K562 (cell line): ENCODE measurements at places on chromosomes 11 and 22. TPM values are rescaled to one million over a fixed set of nuclear protein-coding genes. Genes with fewer than 3 reads are reported as not detected.

NCAM1 gene
- 0.09 TPM in 2 replicates for total RNA-seq

EMID1 gene
- 5.7 and 7.2 TPM in 2 replicates for total RNA-seq

LRRC51 gene
- total RNA-seq: 5.1 and 5.2 TPM in 2 replicates

SLC25A18 gene
- not detected in 2 replicates for total RNA-seq

TST gene
- total RNA-seq: 23.1 and 23.8 TPM in 2 replicates

OR2AT4 gene
- total RNA-seq: 1.6 and 2.3 TPM in 2 replicates

- DNase-seq: no peak
These were observed 7.8 kb downstream of the KIRREL3 start for GRCh38 chr11:126992804-126993111.

GRCh38 chr22:25753252-25753651, 11.3 kb downstream of the MYO18B start:
- no peak for DNase-seq

GRCh38 chr11:76282811-76283595, 76.7 kb upstream of the WNT11 start:
- no peak for DNase-seq

- no peak for DNase-seq
These were observed 693.7 kb downstream of the OPCML start for GRCh38 chr11:132838627-132839026.

- DNase-seq: peak; percentile 96
These were observed at the start of gene CAPN1 for GRCh38 chr11:65181569-65182257. CAPN1 (plus strand) TSS chr11:65181928; CDS start chr11:65182702, 774 bp downstream.

GRCh38 chr11:125292100-125292499, 127.5 kb downstream of the PKNOX2 start:
- DNase-seq: no peak

- DNase-seq: no peak
These were observed 135.3 kb downstream of the CCDC34 start for GRCh38 chr11:27227736-27228135.

- DNase-seq: peak; percentile 99
These were observed at the start of gene MSANTD4 for GRCh38 chr11:106021967-106022794. MSANTD4 (minus strand) TSS chr11:106022240; CDS start chr11:106010917, 11,323 bp downstream.

- DNase-seq: no peak
These were observed 3.5 kb downstream of the MUC2 start for GRCh38 chr11:1078191-1078601.

DNA sequence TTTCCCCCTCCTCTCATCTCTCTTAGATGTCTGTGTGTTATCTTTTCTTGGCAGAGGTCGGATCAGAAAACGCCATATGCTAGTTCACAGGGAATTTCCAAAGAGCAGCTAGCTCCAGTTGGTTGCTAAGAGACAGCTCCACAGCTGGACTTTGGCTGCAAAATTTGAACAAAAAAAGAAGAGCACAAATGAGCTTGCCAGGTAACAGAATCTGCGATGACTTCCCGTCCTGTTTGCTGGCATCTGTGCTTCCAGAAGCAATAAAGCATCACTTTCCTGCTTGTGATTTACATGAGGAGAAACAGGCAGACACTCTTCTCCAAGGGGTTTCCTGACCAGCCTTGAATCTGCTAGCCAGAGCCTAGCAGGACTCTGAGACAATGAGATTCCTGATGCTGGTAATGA, 596.0 kb upstream of the B3GAT1 start:
- no peak for DNase-seq

DNA sequence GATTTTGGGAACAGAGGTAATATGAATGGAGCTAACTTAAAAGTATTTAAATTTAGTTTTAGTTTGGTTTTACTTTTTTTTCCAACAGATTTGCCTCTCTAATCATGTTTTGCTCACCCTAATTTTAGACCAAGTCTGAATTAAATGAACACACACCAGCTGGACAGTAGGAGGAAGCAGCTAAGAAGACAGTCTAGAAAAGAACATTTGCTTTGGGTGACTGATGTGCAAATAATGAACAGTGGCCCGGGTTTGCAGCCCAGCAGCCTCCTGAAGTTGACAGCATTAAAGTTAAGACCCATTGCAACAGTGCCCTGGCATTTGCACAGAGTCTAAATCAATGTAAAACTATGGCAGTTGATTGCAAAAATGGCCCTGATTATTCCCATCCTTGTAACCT, 66.4 kb upstream of the SORL1 start:
- no peak for DNase-seq

DNA sequence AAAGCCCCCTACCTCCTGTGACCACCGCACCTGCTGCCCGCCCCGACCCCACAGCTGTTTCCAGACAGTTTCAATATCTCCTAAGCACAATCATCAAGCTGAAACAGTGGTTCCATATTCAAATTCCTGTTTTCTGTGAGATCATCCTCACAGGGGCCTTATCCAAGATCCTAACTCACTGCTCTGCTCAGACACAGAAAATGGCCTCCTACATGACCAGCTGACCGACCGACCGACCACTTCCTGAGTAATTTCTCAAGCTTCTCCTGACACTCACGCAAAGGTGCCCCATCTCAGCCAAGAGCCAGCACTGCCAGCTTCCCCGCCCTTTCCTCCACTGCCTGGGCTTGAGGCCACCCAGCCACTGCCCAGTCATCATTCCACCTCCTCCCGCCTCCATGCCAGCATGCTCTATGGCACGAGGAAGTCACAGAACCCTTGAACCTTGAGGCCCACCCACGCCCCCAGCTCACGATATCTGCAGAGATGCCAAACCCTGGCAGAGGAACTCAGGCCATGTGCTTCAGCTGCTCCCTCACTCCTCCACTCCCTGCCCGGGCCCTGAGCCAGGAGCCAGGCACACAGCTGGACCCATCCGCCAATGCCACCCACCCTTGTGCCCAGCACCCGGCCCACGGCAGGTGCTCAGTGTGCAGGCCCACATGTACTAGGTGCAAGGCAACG, 14.0 kb downstream of the KIAA0930 start:
- no peak for DNase-seq

DNA sequence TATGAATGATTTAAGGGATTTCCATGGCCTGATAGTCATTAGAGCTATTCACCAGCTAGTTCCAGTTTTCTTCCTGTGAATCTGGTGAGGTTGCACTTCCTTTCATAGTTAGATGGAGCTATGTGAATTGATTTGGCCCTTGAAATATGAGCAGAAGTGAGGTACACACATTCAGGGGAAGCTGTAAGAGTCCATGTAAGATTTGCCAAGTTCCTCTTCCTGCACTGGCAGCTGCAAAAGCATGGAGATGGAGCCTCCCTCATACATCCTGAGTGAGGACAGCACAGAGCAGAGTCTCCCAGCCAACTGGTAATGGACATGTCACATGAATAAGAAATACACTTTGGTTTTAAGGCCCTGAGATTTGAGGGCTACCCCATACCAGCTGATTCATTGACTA, 111.7 kb downstream of the CD44 start:
- no peak for DNase-seq

- DNase-seq: no peak
These were observed 489.6 kb downstream of the MN1 start for GRCh38 chr22:27311698-27312550.

GRCh38 chr22:23119494-23120414, 22.0 kb downstream of the RSPH14 start:
- DNase-seq: peak; percentile 66

- DNase-seq: peak; percentile 41
These were observed 389.2 kb downstream of the SOX6 start for GRCh38 chr11:15967166-15967565.

GRCh38 chr22:48098243-48098920, 1335.9 kb downstream of the TBC1D22A start:
- DNase-seq: no peak

GRCh38 chr11:71397331-71397860, 50.8 kb downstream of the DHCR7 start:
- DNase-seq: no peak
